ENCODE measurements at places on chromosomes 3 and 15. TPM values are rescaled to one million over a fixed set of nuclear protein-coding genes. Genes with fewer than 3 reads are reported as not detected.

ROBO2 gene
- total RNA-seq = 1.1 TPM

ADAMTS7 gene
- total RNA-seq = 6.1 TPM

DNA sequence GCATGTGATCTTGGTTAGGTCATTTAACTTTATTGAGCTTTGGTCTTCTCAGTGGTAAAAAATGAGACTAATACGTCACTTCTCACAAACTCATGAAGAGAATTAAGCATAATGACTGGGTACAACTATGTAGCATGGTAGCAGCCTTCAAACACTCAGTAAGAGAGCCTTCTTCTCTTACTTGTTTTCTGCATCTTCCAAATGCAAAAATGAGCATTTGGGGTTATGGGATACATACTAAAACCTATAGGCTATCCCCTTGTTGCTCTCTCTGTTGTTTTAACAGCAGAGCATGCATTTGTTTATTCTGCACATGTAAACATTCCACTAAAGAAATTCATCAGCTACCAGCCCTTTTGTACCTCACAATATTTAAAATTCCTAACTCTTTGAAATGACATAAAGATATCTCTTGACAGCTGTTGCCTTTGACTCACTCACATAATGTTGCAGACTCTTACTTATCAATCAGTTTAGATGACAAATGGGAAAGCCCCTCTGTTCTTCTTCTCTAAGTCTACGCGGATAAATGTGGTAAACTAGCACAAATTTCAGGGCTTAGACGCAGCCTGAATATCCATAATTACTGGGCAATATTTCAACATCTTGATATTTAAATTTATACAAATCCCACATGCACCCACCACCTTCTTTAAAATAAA, 327.3 kb upstream of the SATB1 start:
- DNase-seq = no peak

DNA sequence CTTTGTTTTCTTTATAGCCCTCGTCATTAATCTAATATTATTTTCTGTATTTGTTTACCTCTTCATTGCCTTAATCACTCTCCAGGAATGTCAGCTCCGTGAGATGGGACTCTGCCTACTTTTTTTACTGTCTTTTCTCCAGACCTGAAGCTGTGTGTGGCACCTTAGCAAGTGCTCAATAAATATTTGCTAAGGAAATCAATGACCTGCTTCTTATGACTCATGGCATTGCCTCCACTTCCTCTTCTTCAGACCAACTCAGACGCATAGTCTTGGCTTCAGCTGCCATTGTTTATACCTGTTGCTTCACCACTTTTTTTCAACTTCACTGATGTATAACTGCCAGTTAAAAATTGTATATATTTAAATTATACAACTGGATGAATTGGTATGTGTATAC, 218.5 kb upstream of the CMC1 start:
- no peak for DNase-seq
